ENCODE measurements at places on chromosomes 2 and 18.
A peak's percentile ranks its signal among the peaks of the same experiment; 100 is the strongest.

GRCh38 chr18:66729442-66730239 lies 125.8 kb upstream of the CDH19 start:
- DNase-seq = no peak

- DNase-seq = no peak
These were observed 106.7 kb upstream of the ASB18 start for GRCh38 chr2:236370847-236371409.

GRCh38 chr18:71673498-71673897 lies 870.6 kb downstream of the CBLN2 start:
- no peak for DNase-seq

GRCh38 chr2:27701676-27702075 lies 38.0 kb downstream of the SLC4A1AP start:
- no peak for DNase-seq

- DNase-seq = no peak
These were observed 59.9 kb downstream of the PDE11A start for GRCh38 chr2:178012639-178013038.

DNA sequence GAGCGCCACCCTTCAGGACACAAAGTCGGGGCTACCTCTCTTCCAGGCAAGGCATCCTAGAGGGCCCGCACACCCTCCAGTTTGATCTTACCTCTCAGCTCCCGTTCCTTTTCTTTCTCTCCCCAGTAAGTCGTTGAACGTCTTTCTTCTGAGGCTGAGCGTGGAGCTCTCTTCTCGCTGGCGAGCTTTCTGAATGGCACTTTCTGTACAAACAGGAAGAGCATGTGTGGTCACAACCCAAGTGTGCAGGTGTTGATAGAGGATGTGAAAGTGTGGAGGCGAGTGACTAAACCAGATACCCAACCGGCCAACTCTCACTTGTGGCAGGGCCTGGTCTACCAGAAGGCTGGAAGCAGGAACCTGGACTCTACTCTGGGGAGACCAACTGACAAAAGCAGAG lies at the start of gene AFF3:
TSS of gene AFF3 (minus strand) at position 198 of the 400 bp plus-strand sequence. CDS start 38,136 bp downstream, outside the sequence.
- DNase-seq = peak; percentile 9

DNA sequence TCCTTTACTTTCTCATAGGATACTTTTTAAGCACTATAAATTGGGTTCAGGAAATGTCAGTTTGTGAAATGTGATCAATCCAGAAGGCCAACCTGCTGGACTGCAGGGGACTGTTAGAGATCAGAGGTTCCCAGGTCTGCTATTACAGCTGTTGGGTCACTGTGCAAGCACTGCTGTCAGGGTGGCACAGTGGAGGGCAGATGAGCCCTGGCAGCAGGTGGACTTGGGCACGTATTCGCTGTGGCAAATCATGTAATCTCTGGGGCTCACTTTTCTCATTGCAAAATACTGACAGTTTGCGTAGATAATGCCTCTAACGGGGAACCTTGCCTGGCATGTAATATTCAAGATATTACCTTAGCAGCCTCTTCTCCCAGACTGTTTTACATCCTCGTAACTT lies 18.1 kb downstream of the RAB31 start:
- DNase-seq = no peak

GRCh38 chr18:73948497-73948896 lies 199.1 kb downstream of the FBXO15 start:
- no peak for DNase-seq
